CD4-positive, alpha-beta T cell treated with Interleukin-15 for 4 hours (primary cell): ENCODE measurements at places on chromosomes 6 and 20.

GRCh38 chr6:165645919-165646318, 17.1 kb downstream of the PDE10A start:
- no peak for DNase-seq

GRCh38 chr6:39995633-39996032, 61.4 kb upstream of the MOCS1 start:
- DNase-seq, result no peak

- no peak for DNase-seq
Measured at GRCh38 chr20:15637950-15638754, 935.1 kb downstream of the KIF16B start.

- no peak for DNase-seq
Measured at GRCh38 chr20:12207875-12208274, 290.2 kb downstream of the BTBD3 start.

DNA sequence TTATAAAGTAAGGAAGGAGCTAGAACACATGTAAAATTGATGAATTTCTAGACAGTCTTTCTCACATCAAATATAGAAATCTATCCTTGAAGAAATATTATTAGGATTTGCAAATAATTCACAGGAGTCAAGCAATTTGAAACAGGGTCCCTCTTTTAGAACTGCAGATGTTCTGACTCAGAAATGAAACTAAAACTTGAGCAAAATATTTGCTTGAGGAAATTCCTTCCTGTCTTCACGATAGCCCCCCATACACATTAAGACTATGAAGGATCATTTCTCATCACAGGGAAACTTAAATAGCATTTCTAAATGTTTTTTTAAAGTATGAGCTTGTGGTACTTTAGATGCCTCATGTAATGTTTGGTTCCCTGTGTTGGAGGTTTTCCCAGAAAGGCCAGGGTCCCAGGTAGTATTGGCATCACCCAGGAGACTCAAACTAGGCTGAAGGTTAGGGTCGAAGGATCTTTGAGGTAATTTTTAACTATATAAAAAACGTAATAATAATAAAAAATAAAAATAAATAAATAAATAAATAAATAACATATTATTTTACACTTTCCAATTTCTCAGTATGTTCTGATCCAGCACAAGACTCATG, 144.0 kb upstream of the TBX18 start:
- no peak for DNase-seq

DNA sequence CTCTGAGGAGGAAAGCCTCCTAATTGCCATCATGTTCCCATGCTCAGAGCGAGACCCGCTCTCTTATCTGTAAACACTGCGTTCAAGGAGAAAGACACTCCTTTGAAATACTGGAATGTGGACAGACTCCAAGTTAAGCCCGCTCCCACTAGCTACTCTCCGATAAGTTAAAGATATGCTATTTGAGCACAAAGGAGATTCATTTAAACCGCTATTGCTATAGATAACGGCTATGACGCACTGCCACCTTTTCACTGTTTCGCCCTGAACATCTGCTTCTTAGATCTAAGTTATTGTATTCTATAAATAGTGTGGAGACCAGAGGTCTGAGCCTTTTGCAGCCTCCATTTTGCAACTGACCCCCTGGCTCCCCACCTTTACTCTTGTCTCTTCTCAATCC, 82.3 kb downstream of the GPX5 start:
- no peak for DNase-seq

GRCh38 chr6:21128601-21129000, 464.9 kb upstream of the SOX4 start:
- no peak for DNase-seq

DNA sequence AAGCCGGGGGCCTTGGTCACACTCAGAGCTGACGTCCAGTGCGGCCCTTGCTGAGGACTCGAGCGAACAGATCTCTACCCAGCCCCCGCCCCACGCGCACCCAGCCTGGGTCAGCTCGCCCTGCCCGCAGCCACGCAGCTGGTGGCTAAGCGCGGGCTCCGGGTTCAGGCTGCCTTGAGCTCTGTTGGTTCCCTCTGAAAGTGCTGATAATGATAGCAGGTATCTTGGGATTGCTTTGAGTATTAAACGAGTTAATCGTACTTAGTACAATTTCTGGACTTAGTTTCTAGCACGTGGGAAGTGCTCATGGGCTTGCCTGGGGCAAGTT, 88.1 kb upstream of the TGM3 start:
- no peak for DNase-seq

DNA sequence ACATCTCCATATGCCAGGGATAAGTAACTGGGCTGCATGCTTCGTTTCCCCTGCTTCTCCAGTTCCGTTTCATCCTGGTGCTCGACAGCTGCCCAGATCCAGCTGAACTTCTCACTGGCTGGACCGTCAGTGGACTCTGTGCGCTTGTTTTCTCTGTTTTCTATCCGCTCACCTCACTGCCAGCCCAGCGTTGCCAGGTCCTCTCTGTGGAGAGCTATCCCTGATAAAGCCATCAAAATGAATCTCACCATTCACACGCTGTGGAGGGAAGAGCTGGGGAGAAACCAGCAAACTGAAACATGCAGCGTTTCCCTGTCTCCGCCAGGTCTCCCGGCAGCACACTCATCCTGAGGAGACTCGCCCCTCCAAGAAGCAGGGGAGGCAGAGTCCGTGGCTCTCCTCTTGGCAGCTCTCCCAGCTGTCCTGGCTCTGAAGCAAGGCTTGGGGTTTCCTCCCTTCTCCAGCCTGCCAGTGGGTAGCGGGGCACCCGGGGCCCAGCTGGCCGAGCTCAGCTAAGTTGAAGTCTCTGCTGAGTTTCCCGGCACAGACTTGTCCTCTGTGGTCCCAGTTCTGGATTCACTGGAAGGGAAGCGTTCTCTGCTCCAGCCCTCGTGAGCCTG, 160.9 kb downstream of the DTNBP1 start:
- DNase-seq, result no peak

GRCh38 chr6:87913974-87914373, 133.7 kb upstream of the SPACA1 start:
- DNase-seq, result no peak

GRCh38 chr20:542777-543368, 717 bp downstream of the CSNK2A1 start:
- no peak for DNase-seq

DNA sequence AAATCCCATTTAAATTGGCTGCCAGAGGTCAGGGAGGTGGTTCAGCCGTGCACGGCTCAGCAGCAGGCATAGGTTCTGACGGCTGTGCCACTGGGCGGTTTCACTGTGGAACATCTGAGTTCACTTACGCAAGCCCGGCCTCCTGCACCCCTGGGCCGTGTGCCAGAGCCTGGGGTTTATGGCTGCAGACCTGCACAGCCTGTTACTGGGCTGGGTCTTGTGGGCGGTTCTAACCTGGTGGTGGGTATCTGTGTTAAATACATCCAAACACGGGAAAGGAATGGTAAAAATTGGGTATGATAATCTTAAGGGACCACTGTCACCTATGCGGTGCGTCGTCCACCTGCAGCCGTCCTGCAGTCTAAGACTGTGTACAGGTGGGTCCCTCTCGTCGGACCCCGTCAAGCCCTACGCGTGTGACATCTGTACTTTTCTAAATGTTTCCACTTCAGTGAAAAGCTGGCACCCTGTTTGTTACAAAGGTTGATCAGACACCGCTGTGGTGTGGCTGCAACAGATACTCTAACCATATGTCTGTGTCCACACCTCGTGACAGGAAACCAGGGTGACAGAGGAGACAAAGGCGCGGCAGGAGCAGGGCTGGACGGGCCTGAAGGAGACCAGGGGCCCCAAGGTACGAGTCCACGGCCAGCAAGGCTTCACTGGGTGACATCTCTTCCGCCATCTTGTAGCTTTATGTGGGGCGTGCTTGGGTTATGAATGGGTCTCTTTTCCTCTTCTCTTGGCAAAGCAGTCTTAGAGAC, 21.5 kb downstream of the COL9A3 start:
- no peak for DNase-seq

- no peak for DNase-seq
Measured at GRCh38 chr20:61042506-61043385, 209.3 kb upstream of the CDH4 start.

GRCh38 chr6:106381881-106382280, 21.4 kb downstream of the CRYBG1 start:
- DNase-seq, result no peak

- DNase-seq, result no peak
Measured at GRCh38 chr20:33719277-33719988, 677 bp downstream of the PXMP4 start.

DNA sequence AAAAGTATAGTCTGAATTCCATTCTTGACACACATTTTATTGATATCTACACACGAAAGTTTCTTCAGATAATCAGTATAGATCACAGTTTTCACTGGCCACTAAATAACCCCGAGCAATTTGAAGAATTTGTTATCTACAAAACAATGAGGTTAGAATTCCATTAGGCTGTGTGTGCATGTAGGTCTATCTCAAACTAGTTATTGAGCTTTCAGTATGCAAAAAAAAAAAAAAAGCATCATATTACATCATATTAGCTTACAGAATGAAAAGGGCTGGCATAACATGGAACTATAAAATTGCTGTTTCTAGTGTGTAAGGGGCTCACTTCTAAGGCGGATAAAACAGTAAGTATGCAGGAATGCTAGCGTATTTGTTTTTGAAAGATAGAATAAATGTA, 59.5 kb upstream of the ADGRG6 start:
- DNase-seq, result no peak

DNA sequence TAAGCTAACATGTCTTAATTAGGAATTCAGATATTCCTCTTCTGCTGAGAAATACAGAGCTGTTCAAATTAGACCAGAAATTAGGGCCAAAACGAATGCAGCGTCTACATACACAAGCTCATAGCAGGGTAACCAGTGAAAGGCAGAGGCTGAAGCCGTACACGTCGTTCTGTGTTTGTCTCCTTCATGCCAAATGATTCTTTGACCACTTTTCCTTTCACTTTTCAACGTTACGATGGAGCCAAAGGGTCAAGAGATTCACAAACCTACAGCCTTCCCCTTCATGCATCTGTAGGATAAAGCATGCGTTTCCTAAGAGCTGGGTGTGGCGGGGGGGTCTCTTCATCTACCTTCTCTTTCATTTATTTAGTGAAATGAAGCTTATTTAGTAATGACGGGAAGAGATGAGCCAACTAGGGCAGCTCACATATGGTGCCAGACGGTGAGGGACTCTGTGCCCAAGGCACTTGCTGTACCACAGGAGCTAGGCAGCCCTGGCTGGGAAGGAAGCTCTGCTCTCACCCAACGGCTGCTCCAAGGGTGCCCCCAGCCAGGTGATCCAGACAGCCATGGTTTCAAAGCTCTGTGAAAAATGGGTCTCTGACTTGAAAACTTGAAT, 178.0 kb downstream of the ATXN1 start:
- no peak for DNase-seq

- no peak for DNase-seq
Measured at GRCh38 chr6:147167576-147168461, 36.4 kb upstream of the STXBP5 start.

DNA sequence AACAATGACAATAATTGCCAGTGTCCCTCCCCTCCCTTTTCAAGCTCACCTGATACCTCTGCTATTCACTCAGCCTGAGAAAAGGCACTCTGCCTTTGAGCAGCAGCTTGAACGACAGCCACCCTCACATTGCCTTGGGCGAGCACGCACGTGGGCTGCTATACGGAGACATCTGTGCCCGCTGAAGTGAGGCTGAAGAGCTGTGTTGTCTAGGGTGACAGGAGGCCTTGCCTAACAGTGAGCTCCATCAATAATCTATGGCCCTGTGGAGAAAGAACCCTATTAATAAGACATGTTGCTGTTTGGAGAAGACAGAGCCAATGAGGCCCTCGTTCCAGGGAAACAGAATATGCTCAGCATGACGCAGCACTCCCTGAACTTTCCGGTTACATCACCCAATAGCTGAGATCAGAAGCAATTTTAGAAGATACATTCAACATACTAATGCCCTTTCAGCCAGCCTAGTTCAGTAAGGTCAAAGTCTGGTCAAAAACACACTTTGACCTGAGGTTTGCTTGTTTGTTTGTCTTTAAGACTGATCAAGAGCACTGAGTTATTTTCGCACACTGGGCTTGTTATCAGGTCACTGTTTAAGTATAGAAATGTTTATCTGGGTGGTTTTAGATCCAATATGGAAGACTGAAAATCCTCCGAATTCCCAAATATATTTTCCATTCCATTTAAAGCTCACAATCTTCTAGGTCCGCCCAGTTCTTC, 30.6 kb downstream of the RBM24 start:
- no peak for DNase-seq

DNA sequence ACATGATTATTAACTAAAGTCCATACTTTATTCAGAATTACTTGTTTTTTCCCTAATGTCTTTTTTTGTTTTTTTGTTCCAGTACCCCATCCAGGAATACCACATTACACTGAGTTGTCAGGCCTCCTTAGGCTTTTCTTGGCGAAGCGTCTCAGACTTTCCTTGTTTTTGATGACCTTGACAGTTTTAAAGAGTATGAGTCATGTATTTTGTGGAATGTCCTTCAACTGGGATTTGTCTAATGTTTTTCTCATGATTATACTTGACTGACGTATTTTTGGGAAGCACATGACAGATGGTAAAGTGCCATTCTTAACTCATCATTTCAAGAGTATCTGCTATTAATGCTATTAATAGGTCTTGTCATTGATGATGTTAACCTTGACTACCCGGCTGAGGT, 23.6 kb downstream of the ENPP1 start:
- no peak for DNase-seq

DNA sequence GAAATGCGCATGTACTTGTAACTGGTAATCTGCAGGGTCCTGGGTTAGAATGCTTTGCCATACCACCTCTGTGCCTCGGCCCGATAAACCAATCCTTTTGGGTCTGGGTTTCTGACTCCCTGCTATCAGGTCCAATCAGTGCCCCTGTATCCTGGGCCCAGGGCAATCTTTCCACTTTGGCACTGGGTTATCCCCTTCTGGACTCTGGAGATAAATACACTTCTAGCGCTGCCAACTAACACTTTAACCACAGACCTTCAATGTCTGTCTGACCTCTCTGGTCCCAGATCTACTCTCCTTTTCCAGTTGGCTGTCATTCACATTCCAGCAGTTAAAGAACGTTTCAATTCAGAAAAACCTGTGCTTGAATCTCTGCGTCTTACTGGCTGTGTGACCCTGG, 55.3 kb downstream of the DNAAF9 start:
- no peak for DNase-seq

DNA sequence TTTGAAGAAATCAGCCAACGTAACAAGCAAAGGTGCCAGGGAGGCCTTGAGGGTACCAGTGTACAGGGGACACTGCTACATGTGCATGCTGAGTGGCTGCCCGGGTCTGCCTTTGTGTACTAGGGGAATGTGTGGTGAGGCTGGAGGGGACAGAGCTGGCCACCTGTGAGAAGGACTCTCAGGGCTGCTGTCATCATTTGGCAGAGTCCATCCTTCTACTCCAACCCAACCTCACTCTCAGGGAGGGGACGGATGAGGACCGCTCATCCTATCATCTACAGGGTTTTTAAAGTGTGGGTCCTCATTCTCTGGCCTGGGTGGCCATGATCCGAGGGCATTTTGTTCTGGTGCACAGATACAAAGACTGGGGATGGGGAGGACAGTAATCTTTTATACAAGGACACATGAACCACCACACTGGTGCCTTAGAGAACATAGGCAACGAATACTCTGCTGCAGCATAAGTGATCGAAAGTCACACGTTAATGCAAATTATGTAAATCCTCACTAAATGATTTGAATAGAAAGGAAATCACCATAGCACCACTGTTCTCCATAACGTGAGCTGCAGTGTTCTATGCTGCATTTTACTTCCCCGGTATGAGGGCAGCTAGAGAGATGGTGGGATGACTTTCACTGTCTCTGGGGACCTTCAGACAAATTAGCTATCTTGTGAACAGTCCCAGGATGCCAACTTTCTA, 181.4 kb downstream of the GMPR start:
- DNase-seq, result no peak
